ENCODE measurements at places on chromosomes 7 and 10.

DNA sequence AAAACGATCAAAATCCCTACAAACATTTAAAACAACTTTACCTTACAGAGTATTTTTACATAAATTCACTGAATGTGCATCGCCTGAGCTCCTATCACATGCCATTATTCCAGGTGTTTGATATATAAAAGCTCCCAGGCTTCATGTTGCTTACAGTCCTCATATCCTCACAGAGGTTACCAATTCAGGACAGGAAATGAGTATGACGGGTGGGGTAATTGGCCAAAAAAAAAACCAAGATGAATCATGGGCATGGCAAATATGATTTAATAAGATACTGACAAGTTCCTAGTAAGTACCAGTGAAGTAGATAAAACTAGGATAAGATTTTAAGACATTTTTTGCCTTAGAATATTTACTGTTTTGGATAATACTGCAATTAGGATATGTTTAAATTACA lies 135.8 kb downstream of the KMT2E start:
- no peak for DNase-seq

GRCh38 chr10:123967626-123968243 lies 76.1 kb upstream of the CPXM2 start:
- DNase-seq = peak; percentile 17

DNA sequence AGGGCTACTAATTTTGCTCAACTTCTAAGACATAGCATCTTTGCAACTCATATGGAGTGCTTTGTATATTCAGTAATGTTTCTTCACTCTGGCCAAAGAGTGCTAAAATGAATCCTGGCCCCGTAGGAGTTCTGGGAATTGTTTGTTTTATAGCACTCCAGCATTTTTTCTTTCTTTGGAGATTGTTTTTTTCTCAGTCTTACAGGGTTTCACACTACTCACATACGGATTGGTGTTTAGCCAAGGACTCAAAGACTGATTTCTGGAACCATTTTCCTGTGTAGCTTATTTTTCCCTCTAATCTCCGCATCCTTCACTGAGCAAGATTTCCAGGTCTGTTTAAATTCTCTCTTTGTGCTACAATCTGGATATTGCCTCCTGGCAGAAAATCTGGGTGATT lies 6.4 kb downstream of the TAS2R41 start:
- DNase-seq = no peak

GRCh38 chr10:7077880-7078279 lies 333.0 kb downstream of the SFMBT2 start:
- no peak for DNase-seq

DNA sequence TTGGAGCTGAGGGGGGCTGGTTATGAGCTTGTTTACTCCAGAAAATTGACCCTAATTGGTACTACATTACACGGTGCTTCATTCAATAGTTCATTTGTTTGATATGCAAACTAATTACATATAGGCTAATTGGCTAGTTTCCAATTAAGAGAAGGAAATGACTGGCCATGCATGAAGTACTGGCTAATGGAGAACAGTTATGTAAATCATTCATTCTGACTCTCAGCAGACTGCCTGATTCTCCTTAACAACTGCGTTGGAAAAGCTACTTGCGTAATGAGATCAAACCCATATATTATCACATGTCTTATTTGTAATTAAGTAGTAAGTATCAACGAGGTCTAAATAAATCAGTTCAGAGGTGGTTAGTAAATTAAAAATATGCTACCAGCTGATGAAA lies 81.8 kb upstream of the CTTNBP2 start:
- DNase-seq = peak; percentile 4

GRCh38 chr10:132542086-132542775 lies 4.6 kb downstream of the INPP5A start:
- DNase-seq = no peak

GRCh38 chr7:143454091-143454680 lies 10.9 kb downstream of the TAS2R60 start:
- DNase-seq = no peak

GRCh38 chr7:115631782-115632181 lies 398.8 kb downstream of the TFEC start:
- DNase-seq = no peak

- DNase-seq = peak; percentile 5
These were observed 48.6 kb upstream of the SLIT1 start for GRCh38 chr10:97234400-97234799.

- DNase-seq = no peak
These were observed 189.4 kb downstream of the FANK1 start for GRCh38 chr10:126085806-126086205.

- DNase-seq = no peak
These were observed 4.3 kb upstream of the ELFN1 start for GRCh38 chr7:1665549-1666316.

DNA sequence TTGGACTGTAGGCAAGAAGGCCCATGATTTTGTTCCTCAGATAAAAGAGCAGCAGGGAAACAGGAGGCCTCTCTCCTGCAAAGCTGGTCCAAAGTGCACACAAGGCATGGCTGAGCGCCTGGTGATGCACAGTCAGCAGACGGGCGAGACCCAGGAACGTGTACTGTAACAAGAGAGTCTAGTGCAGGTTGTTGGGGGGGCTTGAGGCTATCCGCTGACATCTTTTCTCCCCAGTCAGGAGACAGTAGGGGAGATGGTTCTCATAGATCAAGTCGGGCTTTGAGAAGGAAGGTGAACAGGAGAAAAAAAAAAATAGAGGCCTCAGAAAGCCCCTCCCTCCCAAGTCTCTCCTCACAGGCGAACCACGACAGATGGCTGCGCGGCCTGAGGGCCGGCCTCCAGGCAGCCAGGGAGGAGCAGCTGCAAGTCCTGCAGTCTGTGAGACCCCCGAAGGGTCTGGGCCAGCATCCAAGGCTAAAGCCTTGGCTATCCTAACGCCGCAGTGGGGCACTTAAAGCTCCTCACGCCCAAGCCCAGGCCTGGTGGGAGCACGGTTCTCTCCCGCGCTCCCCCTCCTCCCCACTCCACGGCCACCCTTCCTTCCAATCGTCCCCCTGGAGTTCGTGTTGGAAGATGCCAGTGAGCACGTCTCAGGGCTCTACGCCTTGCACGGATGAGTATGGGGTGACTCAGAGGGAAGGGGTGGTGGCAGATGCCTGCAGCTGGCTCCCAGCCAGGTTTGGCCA lies 68.3 kb downstream of the PRKAG2 start:
- no peak for DNase-seq

- no peak for DNase-seq
These were observed 2.3 kb upstream of the INSYN2A start for GRCh38 chr10:127198721-127199120.

DNA sequence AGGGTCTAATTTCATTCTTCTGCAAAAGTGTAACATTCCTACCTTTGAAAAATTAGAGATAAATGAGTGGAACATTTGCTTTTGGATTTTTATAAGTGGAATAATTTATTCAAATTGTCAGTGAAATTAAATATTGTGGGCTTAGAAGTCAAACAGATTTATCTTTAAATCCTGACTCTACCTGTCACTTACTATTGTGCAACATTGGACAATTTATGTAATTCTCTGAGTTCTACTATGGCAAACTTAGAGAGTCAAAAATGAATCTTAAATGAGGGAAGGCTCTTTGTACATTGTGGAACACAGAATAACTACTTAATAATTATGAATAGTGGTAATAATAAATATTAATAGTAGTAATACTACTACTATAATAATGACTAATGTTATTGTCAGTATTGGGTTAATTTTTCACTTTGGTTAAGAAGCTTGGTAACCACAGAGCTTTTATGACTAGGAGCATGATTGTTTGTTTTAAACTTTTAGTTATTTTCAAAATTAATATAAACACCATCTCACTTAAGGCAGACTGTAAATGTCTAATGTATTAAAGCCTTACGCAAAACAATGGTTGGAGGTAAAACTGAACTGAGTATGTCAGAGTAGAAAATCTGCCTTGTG lies 70.0 kb downstream of the PRKG1 start:
- DNase-seq = no peak

DNA sequence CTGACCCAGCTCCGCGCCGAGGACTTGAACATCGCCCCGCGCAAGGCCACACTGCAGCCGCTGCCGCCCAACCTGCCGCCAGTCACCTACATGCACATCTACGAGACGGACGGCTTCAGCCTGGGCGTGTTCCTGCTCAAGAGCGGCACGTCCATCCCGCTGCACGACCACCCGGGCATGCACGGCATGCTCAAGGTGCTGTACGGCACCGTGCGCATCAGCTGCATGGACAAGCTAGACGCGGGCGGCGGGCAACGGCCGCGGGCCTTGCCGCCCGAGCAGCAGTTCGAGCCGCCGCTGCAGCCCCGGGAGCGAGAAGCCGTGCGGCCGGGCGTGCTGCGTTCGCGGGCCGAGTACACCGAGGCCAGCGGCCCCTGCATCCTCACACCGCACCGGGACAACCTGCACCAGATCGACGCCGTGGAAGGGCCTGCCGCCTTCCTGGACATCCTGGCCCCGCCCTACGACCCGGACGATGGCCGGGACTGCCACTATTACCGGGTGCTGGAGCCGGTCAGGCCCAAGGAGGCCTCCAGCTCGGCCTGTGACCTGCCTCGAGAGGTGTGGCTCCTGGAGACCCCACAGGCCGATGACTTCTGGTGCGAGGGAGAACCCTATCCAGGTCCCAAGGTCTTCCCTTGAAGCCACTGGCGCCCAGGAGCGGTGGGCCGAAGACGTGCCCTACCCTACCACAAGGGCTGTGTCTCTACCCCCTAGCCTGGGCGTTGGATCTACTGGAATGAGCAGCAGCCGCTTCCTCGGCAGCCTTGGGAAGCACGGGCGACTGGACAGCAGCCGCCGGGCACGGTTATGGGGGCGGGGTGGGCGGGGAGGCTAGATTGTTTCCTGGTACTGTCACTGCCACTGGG lies 945 bp downstream of the ADO start:
- DNase-seq = peak; percentile 63

DNA sequence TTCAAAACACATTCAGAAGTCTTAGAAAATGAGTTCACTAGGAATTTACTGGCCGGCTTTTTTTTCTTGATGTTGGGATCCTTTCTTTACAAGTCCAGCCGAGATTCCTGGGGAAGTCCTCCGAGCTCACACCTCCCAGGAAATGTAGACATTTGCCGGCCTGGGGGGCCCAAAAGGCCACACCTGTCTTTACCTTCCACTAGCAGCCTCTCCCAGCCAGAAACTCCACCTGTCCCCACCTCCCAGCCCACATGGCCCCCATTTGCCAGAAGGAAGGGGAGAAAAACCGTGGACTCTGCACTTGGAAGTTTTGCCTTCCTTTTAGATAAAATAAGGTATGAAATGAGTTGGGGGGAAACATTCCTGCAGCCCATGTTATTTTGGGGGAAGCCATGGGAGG lies 27.6 kb upstream of the EMX2 start:
- DNase-seq = no peak

DNA sequence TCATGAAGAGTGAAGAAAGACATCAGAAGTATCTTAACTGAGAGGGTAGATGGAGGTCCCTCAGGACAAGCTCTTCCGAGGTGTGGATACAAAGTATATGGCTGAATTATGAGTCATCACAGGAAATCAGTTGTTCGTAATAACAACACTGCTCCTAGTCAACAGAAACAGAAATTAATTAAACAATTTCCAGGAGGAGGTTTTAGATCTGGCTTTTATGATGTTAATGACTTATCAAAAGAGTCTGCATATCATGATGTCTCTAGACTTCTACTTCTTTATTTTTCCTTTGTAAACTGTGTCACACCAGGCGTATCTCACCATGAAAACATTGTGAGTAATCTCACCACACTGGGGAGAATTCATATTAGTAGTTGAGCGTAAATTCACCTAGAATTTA lies 31.2 kb downstream of the OSBPL3 start:
- no peak for DNase-seq
